Esophagus muscularis mucosa (tissue), 4 donors: ENCODE measurements at places on chromosomes 4 and X.

DNA sequence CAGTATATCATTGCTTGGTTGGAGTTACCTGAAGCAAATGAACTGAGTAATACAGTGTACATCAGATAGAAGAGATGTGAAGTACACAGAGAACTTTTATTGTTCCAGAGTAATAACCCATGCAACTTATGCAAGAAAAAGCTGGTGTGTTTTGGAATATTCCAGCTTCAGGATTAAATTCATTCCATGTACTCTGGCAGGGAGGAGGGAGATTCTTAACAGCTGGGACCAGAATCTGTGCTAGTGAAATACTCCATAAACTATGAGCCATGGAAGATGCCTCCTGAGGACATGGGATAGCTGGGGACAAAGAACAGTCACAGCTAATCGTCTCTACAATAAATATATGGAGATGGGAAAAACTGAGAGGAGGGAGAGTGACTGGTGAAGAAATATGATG, 101.6 kb upstream of the OTUD4 start:
- H3K4me1 ChIP-seq = peaks cover 26% of the 10 kb centered on the region
- no peak overlapping the region for H3K4me3 ChIP-seq
- H3K27ac ChIP-seq = no peak overlapping the region
- DNase-seq = no peak
- H3K36me3 ChIP-seq = no peaks in the 10 kb centered on the region

DNA sequence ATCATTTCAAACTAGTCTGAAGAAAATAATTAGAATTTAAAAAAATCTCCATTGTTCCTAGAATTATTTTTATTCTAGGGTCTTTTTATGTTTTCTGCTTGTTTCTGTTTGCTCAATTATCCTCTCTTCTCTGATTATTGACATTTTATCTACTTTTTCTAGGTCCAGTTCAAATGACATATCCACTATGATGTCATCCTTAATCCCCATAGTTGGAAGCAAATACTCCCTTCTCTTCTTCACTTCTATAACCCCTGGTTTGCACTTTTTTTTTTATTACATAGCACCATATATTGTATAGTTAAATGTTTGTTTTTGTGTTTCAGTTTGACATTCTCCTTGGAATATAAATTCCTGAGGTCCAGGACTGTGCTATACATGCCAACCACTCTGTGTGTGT, 82.6 kb downstream of the CT47B1 start:
- no peak overlapping the region for H3K4me3 ChIP-seq
- H3K4me1 ChIP-seq = no peaks in the 10 kb centered on the region
- H3K27ac ChIP-seq = no peak overlapping the region

- H3K4me1 ChIP-seq = no peaks in the 10 kb centered on the region
- H3K4me3 ChIP-seq = no peak overlapping the region
- DNase-seq = no peak
Observed at GRCh38 chrX:135707880-135708279, 5.6 kb upstream of the CT45A1 start.

DNA sequence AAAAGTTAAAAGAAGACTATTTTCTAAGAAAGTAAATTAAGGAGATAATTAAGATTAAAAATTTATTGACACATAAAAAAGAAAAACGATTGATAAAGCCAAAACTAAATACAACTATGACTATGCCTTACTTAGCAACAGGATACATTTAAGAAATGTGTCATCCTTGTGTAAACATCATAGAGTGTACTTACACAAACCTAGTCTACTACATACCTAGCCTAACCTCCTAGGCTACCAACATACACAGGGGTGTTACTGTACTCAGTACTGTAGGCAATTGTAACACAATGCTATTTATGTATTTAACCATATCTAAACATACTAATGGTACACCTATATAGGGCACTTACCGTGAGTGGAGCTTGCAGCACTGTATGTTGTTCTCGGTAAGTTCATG, 108.3 kb downstream of the ANXA10 start:
- H3K4me1 ChIP-seq = peaks cover 6% of the 10 kb centered on the region
- DNase-seq = no peak
- no peak overlapping the region for H3K27ac ChIP-seq
- no peaks in the 10 kb centered on the region for H3K27me3 ChIP-seq

GRCh38 chr4:138891631-138892031, 124.0 kb upstream of the NOCT start:
- H3K27me3 ChIP-seq = no peaks in the 10 kb centered on the region
- no peak for DNase-seq
- H3K4me1 ChIP-seq = no peaks in the 10 kb centered on the region
- no peak overlapping the region for H3K4me3 ChIP-seq

DNA sequence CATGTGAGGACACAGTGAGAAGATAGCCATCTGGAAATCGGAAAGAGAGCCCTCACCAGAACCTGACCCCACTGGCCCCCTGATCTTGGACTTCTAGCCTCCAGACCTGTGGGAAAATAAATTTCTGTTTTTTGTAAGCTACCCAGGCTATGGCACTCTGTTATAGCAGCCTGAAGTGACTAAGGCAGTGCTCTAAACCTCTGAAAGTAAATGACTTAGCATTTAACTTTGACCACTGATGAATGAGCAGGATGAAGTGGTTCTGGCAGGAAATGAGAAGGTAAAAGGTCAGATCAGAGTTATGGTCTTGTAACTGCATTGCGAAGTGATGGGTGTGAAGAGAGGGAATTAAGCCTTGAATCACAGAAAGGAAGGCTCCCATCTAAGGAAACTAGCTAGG, 17.0 kb downstream of the GPAT3 start:
- H3K4me3 ChIP-seq = no peak overlapping the region
- peaks cover 6% of the 10 kb centered on the region for H3K4me1 ChIP-seq
- DNase-seq = no peak
- no peaks in the 10 kb centered on the region for H3K36me3 ChIP-seq
- H3K27ac ChIP-seq = no peak overlapping the region
- H3K27me3 ChIP-seq = no peaks in the 10 kb centered on the region

DNA sequence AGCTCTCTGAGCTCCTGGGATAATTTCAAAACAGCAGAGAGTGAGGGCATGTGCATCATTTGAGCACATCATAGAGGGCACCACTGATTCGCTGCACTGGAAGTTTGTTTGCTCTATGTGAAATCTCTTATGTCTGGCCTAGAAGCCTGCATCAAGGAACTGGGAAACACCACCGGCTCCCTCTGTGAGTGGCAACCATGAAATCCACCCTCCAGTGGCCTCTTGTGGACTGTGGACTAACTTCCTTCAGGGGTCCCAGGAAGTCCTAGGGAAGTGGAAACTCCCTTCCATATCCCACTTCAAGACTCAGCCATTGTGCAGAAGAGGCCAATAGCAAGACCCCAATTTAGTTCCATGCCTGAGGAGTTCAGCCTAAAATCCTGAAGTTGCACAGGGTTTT, 48.0 kb upstream of the IGFBP7 start:
- no peaks in the 10 kb centered on the region for H3K27me3 ChIP-seq
- no peak overlapping the region for H3K4me3 ChIP-seq
- no peak overlapping the region for H3K27ac ChIP-seq
- peaks cover under 1% of the 10 kb centered on the region for H3K4me1 ChIP-seq
- H3K36me3 ChIP-seq = no peaks in the 10 kb centered on the region
- DNase-seq = no peak

DNA sequence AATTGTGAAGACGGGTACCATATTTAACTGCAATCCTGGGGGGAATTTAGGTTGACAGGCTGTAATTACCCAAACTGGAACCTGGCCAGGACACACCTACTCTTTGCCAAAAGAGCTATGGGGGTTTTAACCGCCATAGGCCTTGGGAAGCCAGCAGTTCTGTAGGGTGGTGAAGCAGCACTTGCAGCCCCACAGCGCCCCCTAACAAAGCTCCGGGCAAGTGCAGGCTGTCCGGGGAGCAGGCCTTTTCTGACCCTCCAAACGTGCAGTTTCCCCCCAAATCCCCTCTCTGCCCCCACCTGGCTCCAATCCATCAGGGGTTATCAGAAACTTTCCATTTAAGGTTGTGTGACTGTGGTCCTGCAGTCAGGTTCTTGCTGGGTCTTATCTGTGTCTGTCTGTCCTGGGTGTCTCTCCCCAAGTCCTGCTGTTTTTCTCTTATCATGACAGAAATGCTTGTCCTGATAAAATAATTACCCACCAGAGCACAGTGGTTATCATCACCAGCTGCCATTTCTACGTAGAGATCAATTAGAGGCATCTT, 350.9 kb downstream of the MID1IP1 start:
- DNase-seq = no peak
- H3K4me3 ChIP-seq = no peak overlapping the region
- no peaks in the 10 kb centered on the region for H3K36me3 ChIP-seq

DNA sequence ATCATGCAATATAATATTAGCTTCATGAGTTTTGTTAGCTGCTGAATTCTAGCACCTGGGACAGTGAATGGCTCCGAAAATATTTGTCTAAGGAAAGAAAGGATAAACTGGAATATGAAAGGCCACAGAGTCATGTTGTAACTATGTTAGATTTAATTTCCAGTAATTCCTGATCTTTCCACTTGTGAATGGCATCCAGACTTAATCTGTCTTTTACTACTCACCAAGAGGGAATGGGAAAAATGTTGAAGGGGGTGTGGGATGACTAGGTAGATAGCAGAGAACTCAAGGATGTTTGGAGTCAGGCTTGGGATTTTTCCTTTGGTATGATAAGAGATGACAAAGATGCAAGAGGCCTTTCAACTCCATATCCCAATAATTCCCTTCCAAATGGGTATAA, 9.4 kb downstream of the ADH6 start:
- no peaks in the 10 kb centered on the region for H3K36me3 ChIP-seq
- H3K27ac ChIP-seq = no peak overlapping the region
- DNase-seq = no peak
- no peaks in the 10 kb centered on the region for H3K27me3 ChIP-seq
- H3K4me3 ChIP-seq = no peak overlapping the region

DNA sequence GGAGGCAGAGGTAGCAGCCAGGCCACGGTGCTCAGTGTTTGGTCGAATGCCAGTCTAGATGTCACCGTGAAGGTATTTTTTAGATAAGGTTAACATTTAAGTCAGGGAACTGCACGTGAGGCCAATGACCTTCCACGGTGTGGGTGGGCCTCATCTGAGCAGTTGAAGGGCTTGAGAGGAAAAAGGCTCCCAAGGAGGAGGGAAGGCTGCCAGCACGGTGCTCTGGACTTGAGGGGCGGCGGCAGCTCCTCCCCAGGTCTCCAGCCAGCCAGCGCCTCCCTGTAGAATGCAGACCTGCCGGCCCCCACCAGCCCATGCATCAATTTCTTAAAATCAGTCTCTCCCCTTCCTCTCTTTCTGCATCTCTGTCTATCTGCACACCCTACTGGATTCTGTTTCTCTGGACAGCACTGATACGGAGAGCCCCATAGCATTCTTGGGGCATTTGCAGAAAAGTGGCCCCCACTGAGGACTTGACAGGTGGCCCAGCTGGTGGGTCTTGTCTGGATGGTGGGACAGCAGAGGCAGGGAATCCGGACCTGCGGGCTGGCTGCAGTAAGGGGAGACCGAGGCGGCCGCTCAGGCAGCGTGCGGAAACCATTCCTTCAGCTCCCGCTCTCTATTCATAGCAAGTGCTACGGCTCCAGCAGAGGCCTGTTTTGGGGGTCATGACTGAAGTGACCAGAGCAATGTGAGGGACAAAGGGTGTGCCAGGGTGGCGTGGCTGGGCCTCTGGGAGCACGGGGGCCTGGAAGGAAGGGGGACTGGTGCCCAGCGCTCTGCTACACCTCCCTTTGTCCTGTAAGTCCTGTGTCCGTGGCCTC, 7.9 kb upstream of the RGS12 start:
- DNase-seq = no peak
- H3K36me3 ChIP-seq = no peaks in the 10 kb centered on the region
- peaks cover 26% of the 10 kb centered on the region for H3K4me1 ChIP-seq
- peaks cover 31% of the 10 kb centered on the region for H3K27me3 ChIP-seq
- H3K27ac ChIP-seq = no peak overlapping the region

- H3K4me1 ChIP-seq = no peaks in the 10 kb centered on the region
- no peaks in the 10 kb centered on the region for H3K27me3 ChIP-seq
- H3K36me3 ChIP-seq = no peaks in the 10 kb centered on the region
- no peak overlapping the region for H3K4me3 ChIP-seq
Observed at GRCh38 chr4:89506866-89507491, 199.4 kb upstream of the GPRIN3 start.

DNA sequence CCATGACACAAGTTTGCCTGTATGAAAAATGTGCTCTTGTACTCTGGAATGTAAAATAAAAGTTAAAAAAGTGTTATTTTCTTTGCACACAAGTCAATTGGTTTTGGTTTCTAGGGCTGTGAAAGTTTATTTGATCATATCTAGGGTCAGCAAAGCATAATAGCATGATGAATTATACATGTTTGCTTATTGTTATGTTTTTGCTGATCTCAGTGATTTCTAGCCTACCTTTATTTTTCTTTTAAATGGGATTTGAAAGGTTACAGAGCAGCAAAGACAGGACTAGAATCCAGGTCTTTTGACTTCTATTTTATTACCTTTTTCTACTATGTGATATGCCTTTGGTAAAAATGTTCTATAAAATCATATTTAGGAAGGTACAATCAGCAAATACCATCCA, 481.0 kb downstream of the PRR32 start:
- H3K36me3 ChIP-seq = no peaks in the 10 kb centered on the region
- no peak overlapping the region for H3K27ac ChIP-seq
- no peaks in the 10 kb centered on the region for H3K27me3 ChIP-seq
- H3K4me3 ChIP-seq = no peak overlapping the region
- no peaks in the 10 kb centered on the region for H3K4me1 ChIP-seq
- no peak for DNase-seq

DNA sequence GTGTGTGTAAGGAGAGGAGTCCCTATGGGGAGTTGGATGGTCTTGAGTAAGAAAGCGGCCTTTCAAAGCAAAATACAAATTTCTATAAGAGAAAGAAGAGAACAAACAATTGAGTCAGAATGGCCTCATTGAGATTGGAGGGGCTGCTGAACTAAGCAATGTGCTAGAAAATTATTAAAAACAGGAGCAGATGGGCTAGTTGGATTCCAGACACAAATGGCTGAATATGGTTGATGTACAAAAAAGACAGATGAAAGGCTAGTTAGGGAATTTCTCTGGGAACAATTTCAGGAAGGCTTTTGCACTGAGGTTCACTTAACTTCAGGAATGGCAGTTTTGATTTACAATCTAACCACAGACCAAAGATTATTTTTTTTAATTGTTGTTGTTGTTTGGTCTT, 1806.8 kb upstream of the TENM3 start:
- H3K4me1 ChIP-seq = no peaks in the 10 kb centered on the region
- H3K27ac ChIP-seq = no peak overlapping the region
- DNase-seq = no peak
- H3K27me3 ChIP-seq = no peaks in the 10 kb centered on the region
- no peaks in the 10 kb centered on the region for H3K36me3 ChIP-seq
- H3K4me3 ChIP-seq = no peak overlapping the region

DNA sequence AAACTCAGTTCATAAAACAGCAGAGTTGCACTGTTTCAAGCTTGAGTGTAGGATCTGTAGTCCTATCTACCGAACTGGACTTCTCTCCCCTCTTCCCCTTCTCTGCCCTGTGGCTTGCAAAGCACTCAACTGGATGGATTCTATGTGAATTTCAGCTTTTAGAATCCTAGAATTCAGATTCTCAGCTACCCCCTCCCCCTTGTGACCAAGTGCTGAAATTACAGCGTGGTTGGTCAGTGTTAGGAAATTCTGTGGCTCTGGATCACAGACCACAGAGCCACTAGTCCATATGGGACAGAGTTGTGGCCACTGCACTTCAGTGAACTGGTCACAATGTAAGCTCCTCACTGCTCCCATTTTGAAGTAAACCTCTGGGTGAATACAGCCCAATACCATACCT, 64.6 kb upstream of the TRPC5 start:
- H3K27ac ChIP-seq = no peak overlapping the region
- H3K36me3 ChIP-seq = no peaks in the 10 kb centered on the region
- H3K4me3 ChIP-seq = no peak overlapping the region
- DNase-seq = no peak
- no peaks in the 10 kb centered on the region for H3K27me3 ChIP-seq
